Stimulated activated CD4-positive, alpha-beta T cell treated with anti-CD3 and anti-CD28 coated beads, TNF-alpha, amount 100 ng/mL, for 1 hour (primary cell): ENCODE measurements at places on chromosomes 7 and 10.

GRCh38 chr7:142647749-142648148 lies 101.5 kb upstream of the PRSS1 start:
- no peak for DNase-seq

- no peak for DNase-seq
Observed at GRCh38 chr7:83947260-83947659, 247.3 kb downstream of the SEMA3A start.

DNA sequence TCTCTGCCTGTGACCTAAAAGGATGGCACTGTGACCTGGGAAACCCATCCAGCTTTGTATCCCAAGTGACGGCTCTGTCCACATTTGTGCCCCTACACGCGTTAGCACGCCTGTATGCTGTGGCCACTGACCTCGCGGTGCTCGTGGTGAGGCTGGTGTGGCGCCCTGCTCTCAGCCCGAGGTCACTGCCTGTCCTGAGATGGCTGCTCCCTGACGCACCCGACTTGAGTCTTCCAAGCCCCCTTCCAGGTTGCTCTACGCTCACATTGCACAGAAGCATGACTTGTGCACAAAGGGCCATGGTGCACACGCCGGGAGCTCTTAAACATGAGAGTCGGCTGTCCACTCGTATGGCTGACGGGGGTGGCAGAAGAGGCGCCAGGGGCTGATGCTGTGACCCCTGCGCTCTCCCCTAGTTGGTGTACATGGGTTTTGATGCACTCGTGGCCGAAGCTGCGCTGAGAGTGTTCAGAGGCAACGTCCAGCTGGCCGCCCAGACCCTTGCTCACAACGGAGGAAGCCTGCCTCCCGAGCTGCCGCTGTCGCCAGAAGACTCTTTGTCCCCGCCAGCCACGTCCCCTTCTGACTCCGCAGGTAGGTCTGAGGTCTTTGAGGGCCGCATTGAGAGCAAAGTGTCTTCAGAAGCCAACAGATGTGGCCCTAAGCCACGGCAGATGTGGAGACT lies 33.5 kb downstream of the WDR86 start:
- DNase-seq: no peak

DNA sequence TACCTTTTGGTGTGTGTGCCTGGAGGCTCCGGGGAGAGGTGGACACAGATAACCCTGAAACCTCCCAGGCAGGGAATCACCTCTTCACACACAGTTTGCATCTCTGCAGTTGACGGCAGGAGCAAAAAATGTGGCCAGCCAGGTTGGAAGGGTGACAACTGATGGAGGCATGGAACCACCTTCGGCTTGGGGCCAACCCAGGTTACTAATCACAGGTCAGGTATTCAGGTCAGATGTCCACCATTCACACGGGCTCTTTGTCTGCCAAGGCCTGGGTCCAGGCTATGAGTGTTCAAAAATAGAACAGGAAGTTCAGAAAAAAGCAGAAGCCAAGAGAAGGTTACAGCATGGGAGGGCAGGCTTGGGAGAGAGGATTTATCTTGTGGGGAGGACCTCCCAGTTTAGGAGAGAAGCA lies 137.2 kb upstream of the EFCAB10 start:
- no peak for DNase-seq

- DNase-seq: no peak
Observed at GRCh38 chr10:97540669-97541500, 31.7 kb upstream of the ANKRD2 start.

DNA sequence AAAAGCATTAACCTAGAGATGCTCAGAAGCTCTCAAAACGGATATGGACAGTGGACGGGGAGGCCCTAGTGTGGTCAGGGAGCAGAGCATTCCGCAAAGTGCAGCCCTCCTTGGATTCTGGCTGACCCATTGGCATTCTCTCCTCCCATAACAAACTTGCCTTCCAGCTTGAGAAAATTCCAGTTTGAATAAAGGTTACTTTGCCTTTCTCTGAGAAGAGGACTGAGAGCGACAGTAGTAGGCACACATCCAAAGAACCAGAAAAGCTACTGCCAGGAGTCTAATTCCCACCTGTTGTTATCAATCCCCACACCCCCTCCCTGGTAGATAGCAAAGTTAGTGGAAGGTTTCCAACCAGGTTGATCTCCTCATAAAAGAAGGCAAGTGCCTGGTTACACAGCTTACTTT lies 84.7 kb upstream of the TRIL start:
- no peak for DNase-seq

DNA sequence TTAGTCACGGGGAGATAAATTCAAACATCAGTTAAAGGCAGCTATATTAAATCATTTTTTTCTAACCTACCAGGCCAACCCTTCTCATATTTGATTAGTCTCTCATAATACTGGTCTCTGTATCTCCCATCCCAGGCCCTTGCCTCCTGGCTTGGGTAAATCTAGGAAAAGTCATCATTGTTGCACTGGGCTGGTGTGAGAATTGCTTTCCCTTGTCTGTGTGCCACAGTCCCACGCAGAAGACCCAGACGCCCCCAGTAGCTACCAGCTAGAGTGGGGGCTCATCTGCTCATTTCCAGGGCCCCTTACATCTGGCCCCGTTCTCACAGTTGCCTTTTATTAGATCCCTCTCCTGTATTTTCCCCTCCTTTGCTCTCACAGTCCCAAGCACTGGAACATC lies 67.6 kb upstream of the VIPR2 start:
- DNase-seq: no peak

GRCh38 chr7:77537136-77537777 lies at the start of gene PTPN12:
Gene PTPN12 (plus strand): TSS chr7:77537295. CDS start chr7:77537547, 252 bp downstream.
- DNase-seq: peak; percentile 26

GRCh38 chr7:101216860-101217387 lies 457 bp downstream of the PLOD3 start:
- no peak for DNase-seq

DNA sequence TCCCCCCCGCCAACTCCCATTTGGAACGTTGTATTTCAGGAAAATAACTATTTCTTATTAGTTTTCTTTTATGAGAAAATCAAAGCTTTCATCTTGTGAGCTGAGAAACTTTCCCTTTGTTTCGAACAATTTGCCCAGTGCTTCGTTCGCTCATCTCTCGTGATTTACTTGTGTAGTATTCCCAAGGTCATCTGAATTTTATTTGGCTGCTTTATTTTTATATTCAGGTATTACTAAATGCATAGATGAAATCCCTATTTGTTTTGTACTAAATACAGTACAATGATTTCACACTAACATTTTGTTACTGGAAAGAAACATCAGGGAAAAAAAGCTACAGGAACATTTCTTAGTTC lies 12.0 kb upstream of the EBLN1 start:
- no peak for DNase-seq

DNA sequence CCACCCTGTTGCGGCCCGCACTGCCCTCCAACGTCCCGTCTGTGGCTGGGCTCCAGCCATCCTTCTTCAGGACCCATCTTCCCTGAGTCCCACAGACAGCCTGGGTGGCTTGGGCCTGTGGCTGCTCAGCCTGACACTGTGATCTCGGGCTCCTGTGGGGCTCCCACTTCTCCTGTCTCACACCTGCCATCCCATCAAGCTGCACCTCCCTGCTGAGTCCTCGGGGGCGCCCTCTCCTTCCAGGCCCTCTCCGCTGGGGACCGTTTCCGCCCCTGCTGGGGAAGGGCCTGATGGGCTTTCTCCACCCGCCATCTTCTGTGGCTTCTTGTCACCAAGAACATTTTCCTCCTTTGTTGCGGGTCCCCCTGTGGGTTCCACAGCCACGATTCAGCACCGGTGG lies 173.8 kb upstream of the PPP2R2D start:
- DNase-seq: no peak

DNA sequence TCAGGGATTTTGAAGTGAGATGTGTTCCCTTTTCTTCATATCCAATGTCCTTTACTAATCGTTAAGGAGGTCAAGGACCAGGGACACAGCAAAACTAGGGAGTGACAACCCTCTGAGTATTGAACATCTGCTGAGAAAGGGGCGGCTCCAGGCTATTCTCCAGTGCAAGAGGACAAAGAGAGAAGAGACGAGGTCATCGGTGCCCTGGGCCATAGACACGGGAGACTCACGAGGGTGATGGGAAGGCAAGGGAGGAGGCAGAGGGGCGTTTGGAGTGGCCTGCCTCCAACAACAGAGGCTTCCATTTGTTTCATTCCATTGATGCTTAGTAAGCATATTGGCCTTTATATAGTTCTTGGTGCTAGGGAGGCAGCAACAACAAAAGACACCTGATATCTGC lies 268.4 kb downstream of the CXCL12 start:
- DNase-seq: no peak

GRCh38 chr7:25665374-25665773 lies 437.1 kb upstream of the NPVF start:
- DNase-seq: no peak

GRCh38 chr7:83410989-83411591 lies 237.8 kb downstream of the SEMA3E start:
- no peak for DNase-seq

GRCh38 chr10:29063806-29064644 lies 224.8 kb upstream of the LYZL1 start:
- DNase-seq: no peak

- DNase-seq: no peak
Observed at GRCh38 chr7:46707973-46708372, 786.9 kb upstream of the IGFBP3 start.

DNA sequence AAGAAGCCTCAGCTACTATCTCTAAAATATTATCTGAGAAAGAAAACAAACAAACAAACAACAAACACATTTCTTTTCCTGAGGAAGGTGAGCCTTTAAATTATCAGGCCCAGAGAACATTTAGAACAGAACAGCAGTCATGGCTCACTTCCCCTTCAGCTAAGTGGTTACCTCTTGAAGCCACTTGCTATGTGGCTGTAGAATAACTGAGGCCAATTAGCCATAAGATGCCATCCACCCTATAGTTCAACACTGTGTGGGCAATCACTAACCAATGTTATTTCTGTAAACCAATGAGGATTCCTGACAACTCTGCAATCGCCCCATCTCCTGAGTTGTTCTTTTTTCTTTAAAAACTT lies 3.7 kb upstream of the UPP1 start:
- DNase-seq: no peak

DNA sequence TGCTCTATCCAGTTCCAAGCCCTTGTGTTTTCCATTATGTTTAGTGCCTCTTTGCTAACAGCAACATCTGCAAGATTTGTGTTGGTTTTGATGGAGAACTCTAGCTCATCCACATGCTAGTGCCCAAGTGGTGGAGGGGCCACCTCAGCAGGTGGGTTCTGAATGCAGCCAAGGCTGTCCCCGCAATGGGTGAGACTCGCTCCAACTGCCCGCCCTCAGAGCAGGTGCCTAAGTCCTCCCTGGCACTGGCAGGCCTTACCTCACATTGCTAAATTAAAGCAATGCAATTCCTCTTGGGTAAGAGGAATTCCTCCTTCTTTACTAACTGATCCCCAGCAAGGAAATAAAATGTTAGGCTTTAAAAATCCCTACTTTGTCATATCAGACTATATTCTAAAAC lies 146.8 kb downstream of the ADCY1 start:
- DNase-seq: no peak

- DNase-seq: no peak
Observed at GRCh38 chr7:23434147-23434917, 36.0 kb downstream of the IGF2BP3 start.

GRCh38 chr7:129522088-129522970 lies 20.0 kb downstream of the SMKR1 start:
- DNase-seq: no peak

- DNase-seq: no peak
Observed at GRCh38 chr7:121563177-121563576, 167.1 kb upstream of the FAM3C start.

DNA sequence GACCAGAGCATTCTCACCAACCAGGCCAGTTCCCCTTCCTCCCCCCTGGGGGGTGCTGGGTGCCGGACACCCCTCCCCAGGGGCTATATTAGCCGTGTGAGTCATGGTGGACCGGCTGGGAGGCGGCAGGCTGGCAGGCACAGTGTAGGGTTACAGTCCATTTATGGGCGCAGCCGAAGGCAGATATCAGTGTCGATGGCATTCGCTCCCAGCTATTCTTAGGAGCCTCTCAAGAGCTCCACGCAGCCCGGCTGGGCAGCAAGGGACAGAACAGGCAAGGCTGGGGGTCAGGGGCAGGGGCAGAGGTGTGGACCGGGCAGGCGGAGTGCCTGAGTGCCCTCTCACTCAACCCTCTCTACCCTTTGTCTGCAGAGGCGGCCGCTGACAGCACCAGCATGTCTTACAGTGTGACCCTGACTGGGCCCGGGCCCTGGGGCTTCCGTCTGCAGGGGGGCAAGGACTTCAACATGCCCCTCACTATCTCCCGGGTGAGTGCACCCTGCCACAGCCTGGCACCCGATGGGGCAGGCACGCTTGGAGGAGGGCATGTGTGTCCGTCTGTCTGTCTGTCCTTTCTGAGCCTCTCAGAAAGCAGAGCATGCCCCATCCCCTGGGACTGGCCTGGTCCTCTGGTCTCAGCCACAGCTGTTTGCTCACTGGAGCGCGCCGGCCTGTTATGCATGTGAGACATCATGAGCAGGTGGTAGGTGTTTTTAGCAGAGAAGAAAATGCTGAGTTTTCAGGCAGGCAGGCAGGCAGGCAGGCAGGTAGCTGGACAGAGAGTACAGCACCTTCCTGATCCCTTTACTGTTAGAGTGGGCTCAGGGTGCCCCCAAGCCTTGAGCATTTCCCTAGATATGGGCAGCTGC lies at the start of gene LDB3:
TSS of gene LDB3 (plus strand) at position 215 of the 869 bp plus-strand sequence. CDS start at position 396, 181 bp downstream.
- no peak for DNase-seq
